ENCODE measurements at places on chromosomes 7 and 10.

- no peak for DNase-seq
Measured at GRCh38 chr7:1361756-1362125, 97.5 kb downstream of the MICALL2 start.

DNA sequence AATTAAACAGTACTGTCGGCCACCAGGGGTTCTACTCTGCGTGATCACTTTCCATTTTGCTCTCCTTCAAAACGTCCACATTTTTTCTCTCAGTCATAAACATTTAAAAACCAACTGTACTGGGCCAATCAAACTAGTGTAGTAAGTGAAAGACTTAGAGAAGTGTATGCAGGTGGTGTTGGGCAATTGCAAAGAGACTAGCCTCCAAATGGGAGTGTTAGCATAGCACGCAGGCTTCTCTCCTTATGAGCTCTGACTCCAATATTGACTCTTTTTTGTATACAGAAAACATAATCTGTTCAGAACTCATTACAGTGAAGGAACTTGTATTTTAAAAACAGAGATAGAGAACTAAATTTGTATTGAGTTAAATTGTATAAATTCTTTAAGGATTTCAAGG, 150.6 kb downstream of the SDK1 start:
- no peak for DNase-seq

DNA sequence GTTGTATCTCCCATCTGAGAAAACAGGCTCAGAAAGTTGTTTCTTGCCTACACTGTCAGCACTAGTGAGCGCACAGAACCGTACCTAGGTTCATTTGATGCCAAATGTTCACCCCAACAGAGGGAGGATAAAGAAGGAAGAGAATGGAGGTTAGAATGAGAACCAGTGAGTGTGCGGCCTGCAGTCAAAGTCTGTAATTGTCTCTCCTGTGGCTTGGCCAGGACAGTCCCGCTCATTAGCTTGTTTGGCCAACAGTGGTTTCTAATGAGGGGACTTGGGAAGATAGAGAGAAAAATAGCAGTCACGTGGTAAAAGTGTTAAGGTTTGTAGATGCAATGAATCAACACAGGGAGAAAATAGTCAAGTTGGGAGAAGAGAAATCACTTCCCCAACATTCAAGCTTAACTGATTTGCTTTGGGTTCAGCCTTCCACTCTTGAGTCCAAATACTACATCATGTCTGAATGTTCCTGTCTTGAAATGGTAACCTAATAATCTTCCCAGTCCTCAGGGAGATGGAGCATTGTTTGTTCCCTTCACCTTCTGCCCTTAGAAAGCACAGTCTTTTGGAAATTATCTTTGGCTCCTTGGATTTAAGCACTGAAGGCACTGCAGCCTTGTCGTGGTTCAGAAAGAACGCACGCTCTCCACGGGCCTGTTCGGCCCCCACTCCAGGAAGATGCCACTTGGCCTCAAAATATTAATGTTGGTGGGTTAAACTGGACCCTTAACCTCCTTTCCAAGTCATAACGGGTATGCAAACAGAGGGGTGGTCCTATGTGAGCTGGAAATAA, 360.4 kb upstream of the ZNF32 start:
- DNase-seq, result no peak

DNA sequence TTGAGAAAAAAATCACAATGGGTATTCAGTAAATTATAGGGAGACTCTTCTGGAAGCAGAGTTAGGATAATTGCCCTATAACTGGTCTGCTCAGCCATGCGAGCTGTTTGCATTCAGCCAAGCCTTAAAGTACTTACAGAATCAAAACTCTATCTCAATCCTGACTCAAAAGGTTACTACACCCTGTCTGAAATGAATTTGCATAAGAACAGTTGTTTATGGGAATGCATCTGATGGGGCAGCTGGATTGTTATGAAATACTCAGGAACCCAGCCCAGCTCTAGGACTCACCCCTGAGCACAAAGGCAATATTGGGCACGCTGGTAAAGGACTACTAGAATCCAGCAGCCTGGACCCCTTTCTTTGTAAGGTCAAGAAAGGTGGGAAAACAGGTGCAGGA, 38.8 kb downstream of the AKR1B15 start:
- no peak for DNase-seq

Measured in CD4-positive, alpha-beta T cell treated with Interleukin-21 for 1 hour (primary cell).